Iris pigment epithelial cell (primary cell): ENCODE measurements at places on chromosomes 13 and 19.

GRCh38 chr19:55679343-55680257 is 4.6 kb downstream of the EPN1 start:
- peak; percentile 39 for DNase-seq

GRCh38 chr13:51478418-51479198 is 25.8 kb upstream of the INTS6 start:
- no peak for DNase-seq

DNA sequence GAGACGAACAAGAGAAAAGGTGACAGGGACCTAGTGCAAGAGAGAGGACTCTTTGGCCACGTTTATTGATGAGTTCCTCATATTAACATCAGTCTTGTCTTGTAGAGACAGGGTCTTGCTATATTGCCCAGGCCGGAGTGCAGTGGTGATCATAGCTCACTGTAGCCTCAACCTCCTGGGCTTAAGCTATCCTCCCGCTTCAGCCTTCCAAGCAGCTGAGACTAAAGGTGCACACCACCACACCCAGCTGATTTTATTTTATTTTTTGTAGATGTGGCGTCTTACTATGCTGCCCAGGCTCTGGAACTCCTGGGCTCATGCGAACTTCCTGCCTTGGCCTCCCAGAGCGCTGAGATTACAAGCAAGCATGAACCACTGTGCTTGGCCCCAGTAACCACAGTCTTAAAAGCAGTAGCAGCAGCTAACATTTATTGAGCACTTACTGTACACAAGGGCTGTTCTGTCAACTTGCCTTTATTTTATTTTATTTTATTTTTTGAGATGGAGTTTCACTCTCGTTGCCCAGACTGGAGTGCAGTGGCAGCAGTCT is 1.1 kb upstream of the SH2D3A start:
- no peak for DNase-seq

DNA sequence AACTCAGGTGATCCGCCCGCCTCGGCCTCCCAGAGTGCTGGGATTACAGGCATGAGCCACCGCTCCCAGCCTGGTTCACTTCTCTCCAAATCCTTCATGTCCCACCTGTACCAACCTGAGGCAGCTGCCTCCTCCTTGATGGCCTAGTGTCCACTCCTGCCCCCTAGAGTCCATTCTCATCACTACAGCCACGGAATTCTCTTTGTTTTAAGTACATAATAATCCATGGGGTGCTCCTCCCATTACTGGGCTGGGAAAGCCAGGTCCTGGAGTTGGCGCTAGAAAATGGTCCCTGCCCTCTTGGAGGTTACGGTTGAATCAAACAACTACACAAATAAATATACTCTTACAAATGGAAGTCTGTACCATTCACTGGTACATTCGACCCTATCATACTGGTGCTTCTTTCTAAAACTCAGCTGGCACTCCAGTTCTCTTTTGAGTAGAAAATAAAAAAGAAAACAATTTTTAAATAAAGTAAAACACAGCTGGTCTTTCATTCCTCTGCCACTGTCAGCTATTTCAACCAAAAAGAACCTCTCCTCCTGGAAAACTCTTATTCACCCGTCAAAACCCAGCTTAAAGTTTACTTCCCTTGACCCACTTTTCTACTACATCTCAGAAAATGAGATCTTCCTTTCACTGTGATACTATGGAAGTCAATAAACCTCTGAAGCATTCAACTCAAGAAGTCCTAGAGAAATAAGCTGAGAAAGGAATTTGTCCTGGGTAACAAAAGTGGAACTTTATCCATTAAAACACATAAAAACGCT is 22.4 kb upstream of the ARHGEF18 start:
- DNase-seq: peak; percentile 26

DNA sequence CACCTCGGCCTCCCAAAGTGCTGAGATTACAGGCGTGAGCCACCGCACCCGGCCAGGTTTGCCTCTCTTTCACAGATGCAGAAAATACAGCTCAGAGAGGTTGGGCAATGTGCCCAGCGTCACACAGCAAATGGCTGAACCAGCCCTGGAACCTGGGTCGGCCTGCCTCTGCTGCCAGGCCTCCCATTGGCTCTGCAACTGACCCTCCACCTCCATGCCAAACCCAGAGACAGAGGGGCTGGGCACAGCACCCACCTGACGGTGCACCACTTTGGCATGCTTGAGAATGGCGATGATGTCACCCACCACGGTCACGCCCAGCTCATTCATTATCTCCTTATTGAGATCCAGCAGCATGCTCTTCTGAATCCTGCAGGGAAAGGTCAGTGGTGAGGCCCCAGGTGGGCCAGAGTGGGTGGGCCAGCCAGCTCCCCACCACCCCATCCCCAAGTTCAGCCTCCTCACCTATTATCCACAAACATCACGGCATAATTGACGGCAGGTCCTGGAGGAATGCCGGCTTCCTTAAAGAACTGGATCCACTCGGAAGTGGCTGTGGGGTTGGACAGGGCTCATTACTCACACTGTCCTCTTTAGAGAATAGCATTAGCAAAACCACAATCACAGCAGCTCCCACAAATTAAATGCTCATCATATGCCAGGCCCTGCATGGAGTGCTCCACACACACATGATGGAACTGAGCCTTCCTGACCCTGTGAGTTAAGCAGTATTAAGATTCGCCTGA is 12.2 kb downstream of the C19orf47 start:
- no peak for DNase-seq

DNA sequence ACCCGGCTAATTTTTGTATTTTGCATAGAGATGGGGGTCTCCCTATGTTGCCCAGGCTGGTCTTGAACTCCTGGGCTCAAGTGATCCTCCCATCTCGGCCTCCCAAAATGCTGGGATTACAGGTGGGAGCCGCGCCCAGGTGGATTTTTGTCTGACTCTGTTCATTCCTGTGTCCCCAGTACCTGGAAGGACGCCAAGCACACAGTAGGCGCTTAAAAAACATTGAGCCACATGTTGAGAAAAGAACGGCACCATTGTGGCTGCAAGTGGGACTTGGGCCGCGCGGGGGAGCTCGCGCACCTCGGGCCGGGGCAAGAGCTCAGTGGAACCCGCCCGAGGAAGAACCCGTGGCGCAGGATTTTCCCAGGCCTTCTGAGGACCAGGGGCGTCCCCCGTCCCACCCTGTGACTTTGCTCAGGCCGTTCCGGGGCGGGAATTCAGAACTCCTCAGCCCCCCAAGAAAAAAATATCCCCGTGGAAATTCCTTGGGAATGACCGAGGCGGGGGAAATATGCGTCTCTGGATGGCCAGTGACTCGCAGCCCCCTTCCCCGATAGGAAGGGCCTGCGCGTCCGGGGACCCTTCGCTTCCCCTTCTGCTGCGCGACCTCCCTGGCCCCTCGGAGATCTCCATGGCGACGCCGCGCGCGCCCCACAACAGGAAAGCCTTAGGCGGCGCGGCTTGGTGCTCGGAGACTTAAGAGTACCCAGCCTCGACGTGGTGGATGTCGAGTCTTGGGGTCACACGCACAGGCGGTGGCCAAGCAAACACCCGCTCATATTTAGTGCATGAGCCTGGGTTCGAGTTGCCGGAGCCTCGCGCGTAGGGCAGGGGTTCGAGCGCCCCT is 1.4 kb upstream of the ICAM1 start:
- peak; percentile 82 for DNase-seq

DNA sequence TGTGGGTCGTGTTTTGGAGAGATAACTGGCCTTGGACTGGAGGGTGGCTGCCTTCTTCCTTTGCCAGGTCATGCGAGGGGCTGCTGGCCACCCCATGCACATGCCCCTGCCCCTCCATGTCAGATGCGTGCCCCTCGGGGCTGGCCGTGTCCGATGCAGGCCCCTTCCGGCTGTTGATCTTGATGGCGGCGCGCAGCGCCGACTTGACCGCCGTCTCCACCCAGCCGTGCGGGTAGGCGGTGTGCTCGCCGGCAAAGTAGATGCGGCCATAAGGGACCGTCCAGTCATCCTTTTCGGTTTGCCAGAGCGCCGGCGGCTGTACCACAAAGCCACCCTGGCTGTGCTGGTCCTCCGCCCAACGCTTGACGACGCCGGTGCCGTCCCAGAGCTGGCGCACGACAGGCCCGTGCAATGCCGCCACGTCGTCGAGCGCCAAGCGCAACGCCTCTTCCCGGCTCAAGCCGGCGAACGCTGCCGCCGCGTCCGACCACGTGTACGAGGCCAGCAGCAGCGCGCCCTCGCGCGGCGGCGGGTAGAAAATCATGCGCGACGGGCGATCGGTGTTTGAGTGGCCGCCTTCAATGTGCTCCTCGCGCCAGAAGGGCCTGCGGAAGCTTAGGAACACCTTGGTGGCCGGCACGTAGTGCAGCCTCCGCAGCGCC is 6.9 kb downstream of the IL4I1 start:
- peak; percentile 72 for DNase-seq

DNA sequence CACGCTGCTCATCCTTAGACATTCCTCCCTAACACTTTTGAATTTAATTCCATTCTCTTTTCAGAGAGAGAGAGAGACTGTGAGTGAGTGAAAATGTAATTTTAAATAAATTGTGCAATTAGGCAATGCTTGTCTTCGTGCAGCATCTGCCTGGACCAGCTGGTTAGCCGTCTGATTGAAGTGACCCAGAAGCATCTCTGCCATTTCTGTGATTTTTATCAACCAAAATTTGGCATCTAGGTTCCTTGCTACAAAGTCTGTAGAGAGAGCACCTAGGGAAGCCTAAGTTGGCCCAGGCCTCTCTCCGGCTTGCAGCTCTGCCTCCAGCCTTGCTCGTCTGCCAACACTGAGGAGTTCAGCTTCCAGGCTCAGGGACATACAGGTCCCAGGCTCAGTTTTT is 138.6 kb upstream of the GPR12 start:
- no peak for DNase-seq

DNA sequence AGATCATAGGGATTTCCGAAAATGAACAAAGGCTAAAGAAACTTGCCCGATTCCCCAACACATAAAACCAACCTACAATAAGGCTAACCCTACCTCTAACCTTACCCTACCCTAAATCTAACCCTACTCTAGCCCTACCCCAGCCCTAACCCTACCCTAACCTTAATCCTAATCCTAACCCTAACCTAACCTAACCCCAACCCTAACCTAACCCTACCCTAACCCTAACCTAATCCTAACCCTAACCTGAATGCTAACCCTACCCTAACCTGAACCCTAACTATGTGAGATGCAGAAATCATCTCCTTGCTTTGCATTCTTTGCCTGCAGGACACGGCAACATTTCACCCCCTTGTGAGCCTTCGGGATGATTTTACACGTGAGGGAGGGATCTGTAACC is 67.6 kb upstream of the SOX1 start:
- no peak for DNase-seq

DNA sequence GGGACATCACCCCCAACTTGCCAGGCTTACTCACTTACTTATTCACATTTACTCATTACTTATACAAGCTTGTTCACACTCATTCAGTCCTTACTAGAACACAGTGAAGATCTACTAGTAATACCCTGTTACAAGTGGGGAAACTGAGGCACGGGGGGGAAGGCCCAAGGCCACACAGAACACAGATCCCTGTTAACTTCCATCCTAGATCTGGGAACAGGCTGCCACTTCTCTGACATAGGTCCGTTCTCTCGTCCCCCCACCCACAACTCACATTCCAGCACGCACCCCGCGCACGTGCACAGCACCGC is 1.5 kb upstream of the NRTN start:
- DNase-seq: no peak

GRCh38 chr13:29101905-29102304 is 281.8 kb downstream of the MTUS2 start:
- no peak for DNase-seq

GRCh38 chr19:49809160-49809940 is 3.7 kb downstream of the FUZ start:
- peak; percentile 28 for DNase-seq

GRCh38 chr19:18385675-18386542 is at the start of gene GDF15:
Gene GDF15 (plus strand): TSS chr19:18386158. CDS start chr19:18386190, 32 bp downstream.
- DNase-seq: peak; percentile 96

DNA sequence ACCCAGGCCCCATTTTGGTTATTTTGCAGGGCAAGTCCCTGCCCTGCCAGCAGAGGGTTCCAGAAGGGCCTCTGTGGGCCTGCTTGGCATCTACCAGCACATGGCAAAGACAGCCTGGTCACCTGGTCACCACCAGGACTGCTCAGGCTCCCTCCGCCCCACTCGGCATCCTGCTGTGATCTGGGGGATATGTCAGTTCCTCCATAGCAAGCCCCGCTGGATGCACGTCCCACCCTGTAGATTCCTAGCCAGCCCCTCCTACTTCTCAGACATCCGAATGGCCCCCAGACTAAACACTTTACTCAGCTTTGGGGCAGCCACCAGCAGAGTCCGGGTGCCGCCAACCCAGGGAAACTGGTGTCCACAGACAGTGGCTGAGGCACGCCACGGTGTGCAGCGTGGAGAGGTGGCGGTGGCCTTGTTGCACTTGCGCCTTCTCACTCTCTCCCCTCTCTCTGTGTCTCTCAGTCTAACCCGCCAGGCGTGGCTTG is 31.8 kb upstream of the USE1 start:
- DNase-seq: no peak

DNA sequence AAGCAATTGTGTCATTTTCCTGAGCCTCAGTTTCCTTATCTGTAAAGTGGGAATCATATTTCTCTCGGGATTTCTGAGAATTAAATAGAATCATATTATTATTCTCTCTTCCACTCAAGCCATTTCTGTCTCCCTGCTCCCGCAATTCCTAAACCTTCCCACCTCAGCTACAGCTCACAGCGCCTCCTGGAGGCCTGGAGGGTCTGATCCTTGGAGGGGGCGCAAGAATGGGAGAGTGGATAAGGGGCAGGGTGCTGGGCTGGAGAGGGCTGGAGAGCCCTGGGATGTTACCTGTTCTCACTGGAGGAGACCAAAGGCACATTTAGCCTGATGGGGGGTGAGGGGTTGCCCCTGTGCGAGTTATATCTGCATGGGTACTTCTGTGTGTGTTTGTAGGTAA is 31.1 kb upstream of the CYP2S1 start:
- DNase-seq: no peak
